ENCODE measurements at places on chromosomes 6 and 20. TPM values are rescaled to one million over a fixed set of nuclear protein-coding genes. Genes with fewer than 3 reads are reported as not detected.

- DNase-seq, result no peak
Measured at GRCh38 chr6:113644861-113645575, 212.1 kb upstream of the MARCKS start.

DNA sequence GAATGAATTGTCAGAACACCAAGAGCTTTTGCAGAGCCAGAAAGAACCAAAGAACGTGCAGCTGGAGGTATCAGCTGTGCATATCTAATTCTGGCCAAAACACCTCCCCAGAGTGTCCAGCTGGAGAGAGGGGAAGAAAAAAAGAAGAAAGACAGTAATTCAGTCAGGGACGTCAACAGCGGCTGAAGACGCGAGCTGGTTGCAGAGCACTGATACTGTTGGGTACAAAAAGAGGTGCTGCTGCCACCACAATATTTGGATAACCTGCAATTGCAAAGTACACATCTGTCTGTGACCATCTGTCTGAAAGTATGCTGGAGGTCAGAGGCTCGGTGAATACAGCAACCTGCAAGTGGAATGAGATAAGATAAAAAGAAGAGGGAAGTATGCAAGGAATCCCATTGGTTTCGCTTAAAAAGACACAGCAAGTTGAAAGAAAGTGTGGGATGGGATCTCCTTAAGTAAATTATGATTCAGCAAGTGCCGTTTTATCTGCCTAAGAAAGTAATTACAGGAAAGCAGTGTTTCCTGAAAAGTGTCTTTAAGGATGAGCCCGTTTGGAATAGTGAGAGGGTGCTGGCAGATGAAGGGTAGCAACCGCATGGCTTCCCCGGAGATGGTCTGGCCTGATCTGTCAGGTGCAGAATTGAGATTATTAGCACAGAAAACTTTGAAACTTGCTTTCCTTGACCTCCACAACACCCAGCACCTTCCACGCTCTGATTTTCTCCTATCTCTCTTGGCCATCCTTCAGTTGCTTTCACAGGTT lies 189.9 kb upstream of the PRDM1 start:
- no peak for DNase-seq

- peak; percentile 64 for DNase-seq
Measured at GRCh38 chr6:5398530-5398929, 137.2 kb downstream of the FARS2 start.

DNA sequence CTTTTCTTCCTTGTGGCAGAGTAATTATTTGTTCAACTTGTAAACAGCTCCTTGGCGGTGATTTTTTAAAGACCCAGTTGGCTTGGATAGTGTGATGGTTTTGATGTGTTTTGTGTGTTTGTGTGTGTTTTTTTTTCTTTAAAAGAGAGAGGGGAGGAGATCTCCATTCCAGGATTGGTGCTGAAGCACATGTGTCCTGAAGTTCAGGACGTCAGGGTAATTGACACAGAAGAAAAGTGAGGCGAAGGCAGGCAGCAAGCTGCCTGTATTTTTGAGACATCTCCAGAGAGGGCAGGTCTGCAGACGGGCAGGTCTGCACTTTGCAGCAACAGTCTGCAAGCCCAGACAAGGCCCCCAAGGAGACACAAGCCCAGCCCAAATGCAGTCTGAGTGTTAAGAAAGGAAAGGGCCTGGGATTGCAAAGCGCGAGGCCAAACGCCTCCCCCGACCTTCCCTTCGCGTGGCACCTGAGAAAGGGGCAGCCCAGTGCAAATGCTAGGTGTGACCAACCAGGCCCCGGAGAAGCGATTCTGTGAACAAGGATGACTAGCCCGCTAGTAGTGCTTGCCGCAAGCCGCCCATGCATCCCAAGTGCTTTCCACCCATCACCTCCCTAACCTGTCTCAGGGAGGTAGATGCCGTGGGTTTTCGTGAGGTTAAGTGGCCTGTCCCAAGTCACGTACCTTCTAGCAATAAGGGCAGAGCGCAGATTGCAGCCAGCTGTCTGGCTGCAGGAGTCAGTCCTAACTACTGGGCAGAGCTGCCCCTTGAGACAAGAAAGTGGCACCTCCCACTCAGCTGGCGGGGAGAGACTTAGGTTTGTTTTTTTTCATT lies 230.5 kb downstream of the ZMYND8 start:
- no peak for DNase-seq

DNA sequence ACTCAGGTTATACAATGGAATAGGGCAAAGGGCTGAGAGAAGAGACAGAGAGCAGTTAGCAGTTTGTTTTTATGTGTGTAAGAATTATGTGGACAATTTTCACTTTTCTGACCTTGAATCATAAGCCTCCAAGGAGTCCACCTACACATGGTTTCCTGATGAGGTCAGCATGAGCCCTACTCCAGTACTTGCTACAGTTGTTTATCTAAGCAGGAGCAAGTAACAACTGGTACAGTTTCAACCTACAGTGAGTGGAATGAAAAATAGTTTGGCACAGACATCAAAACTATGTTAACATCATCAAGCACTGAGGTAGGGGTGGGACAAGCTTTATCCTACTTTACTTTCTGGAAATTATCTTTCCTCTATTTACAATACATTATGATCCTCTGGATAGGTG lies 426.7 kb upstream of the ID4 start:
- no peak for DNase-seq

DNA sequence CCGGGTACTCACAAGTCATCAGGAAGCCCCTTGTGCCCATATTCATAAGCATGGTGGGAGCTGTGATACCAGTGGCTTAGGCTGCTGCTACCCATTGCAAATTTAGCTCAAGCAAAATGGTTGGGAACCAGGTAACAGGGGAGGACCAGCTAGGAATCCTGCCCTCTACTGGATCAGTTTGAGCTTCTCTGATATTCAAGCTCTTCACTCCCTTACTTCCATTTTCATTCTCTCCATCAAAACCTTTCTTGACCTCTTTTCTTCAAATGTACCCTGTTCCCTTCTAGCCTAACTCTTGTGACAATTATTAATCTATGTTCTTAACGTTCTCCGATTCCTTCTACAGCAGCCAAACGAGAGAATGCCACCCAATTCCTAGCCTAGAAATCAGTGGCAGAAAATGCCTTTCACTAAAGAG lies 9.7 kb downstream of the NOL7 start:
- peak; percentile 37 for DNase-seq

- DNase-seq, result no peak
Measured at GRCh38 chr6:143594647-143595046, 83.1 kb upstream of the PHACTR2 start.

DNA sequence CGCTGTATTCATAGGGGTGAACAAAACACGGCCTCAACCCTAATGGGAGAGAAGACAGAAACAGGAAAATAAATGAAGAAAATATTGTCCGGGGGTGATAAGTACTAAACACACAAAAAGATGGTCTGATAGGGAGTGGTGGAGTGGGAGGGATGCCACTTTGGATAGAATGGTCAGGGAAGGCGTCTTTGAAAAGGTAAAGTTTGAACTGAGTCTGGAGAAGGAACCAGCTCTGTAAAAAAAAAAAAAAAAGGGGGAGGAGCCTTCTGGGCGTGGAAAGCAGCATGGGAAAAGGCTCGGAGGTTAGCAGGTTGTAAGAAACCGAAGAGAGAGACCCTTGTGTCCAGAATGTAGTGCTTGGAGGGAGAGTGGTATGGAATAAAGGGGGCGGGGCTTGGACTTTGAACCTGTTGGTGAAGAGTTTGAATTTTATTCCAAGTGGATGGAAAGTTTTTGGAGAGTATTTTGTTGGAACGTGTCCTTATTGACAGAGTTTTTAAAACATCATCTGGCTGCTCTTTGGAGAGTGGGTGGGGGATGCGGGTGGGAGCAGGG lies 1.8 kb downstream of the CHMP4B start:
- DNase-seq, result no peak

- DNase-seq, result peak; percentile 77
Measured at GRCh38 chr6:33298773-33299236, at the start of gene RGL2. TSS of gene RGL2 (minus strand) at chr6:33298942. CDS start at chr6:33298610, 332 bp downstream.

MPIG6B gene
- total RNA-seq, result not detected

FAM162B gene
- not detected for total RNA-seq

EBF4 gene
- 3.5 TPM for total RNA-seq

RAD21L1 gene
- total RNA-seq, result not detected

FITM2 gene
- total RNA-seq, result 2.1 TPM

LAMA2 gene
- 2.2 TPM for total RNA-seq

NPEPL1 gene
- total RNA-seq, result 14.5 TPM

PXDC1 gene
- 0.17 TPM for total RNA-seq
